ENCODE measurements at places on chromosomes 4 and X. TPM values are rescaled to one million over a fixed set of nuclear protein-coding genes. Genes with fewer than 3 reads are reported as not detected.

- no peak for DNase-seq
Observed at GRCh38 chr4:163137581-163137980, 29.1 kb downstream of the NAF1 start.

TASL gene
- total RNA-seq = 1.8 TPM

- no peak for DNase-seq
Observed at GRCh38 chr4:119314356-119314755, 7.6 kb downstream of the FABP2 start.

GRCh38 chr4:168522829-168523489 lies 26.1 kb downstream of the PALLD start:
- no peak for DNase-seq

CXCL11 gene
- 0.69 TPM for total RNA-seq

- DNase-seq = no peak
Observed at GRCh38 chr4:129377131-129377845, 281.3 kb downstream of the C4orf33 start.

DNA sequence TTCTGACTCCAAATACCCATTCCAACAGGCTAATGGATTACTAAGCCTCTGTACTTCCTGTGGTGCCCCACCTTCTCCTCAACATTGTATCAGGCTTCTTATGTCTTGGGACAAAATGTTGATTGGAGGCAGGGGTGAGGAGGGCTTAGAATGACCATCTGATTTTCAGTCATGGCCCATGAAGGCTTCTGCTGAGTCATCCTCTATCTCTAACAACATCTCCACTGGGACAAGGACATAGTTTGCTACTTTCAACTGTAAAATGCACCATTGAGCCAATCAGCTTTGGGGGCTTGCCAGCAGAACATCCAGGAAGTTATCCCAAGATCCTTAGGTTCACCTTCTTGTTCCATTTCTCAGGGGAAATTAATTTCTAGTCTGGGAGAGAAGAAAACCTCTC lies 29.5 kb downstream of the MAGEB17 start:
- DNase-seq = no peak

- no peak for DNase-seq
Observed at GRCh38 chrX:133637765-133638164, 222.5 kb upstream of the GPC4 start.

DNA sequence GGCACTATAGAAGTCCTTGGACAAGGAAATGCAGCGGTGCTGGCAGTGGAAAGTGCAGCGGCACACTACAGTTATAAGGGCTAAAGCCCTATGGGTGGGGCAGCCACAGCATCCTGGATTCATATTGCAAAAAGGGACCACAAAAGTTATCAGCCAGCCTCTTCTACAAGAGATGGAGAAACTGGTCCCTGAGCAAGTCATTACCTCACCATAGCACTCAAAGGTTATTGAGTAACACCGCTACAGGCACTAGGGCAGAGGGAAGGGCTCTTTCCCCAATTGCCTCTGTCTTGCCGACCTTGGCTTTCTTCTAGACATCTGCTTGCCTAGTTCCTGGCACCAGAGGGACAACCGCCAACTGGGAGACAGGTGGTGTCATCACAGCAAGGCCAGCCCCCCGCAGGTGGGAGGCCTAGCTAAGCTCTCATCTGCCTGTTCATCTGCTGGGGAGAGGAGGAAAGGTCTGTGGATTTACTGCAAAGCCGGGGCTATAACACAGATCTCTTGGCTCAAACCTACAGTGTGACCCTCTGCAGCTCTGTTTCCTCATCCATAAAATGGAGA lies 600.0 kb downstream of the BCOR start:
- DNase-seq = no peak

DNA sequence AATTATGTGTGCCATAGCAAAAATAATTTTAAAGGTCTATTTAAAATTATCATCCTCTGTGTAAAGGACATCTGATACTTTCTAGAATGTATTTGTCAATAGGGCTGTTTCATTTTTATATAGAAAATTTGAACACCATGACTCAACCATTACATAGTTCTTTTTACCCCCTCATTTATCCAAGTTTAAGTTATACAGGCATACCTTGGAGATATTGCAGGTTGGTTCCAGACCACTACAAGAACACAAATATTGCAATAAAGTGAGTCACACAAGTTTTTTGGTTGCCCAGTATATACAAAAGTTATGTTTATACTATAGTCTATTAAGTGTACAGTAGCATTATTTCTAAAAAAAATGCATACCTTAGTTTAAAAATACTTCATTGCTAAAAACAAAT lies 130.4 kb downstream of the MSL3 start:
- no peak for DNase-seq

GRCh38 chrX:46627711-46628419 lies 54.3 kb downstream of the CHST7 start:
- DNase-seq = no peak

DNA sequence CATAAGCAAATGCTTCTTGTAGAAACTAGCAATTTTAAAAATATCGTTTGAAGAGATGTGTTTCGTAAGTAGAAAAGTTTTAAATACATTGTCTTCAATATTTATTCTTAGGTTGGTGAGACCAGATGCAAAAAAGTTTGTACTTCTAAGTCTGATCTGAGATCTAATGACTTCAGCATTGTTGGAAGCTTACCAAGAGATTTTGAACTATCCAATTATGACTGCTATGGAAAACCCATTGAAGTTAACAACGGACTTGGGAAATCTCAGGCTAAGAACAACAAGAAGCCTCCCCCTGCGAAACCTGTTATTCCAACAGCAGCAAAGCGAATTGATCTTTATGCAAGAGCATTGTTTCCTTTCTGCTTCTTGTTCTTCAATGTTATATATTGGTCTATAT lies 50.2 kb upstream of the GRIA2 start:
- DNase-seq = no peak

MAGIX gene
- total RNA-seq = 6.2 TPM

DNA sequence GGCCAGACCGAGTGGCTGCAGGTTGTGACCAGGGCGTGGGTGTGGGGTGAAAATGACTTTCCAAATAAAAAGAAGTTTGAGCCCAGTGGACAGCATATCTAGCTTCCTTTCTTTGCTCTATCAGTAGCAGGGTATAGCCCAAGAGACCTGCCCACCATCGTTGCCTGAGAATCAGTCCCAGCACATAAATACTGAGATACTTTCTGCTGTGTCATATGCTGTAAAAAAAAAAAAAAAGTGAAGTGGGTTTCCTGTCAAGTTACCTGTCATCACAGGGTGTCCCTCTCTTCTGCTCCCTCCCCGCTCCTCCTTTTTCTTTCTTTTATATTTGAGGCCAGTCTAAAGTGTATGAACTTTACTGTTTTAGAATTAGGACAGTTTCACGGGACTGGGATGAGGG lies 330.3 kb upstream of the BOD1L1 start:
- DNase-seq = no peak

GRCh38 chr4:10015140-10015753 lies 6.0 kb downstream of the SLC2A9 start:
- DNase-seq = peak; percentile 74

- DNase-seq = peak; percentile 54
Observed at GRCh38 chr4:104989371-104989770, 157.3 kb upstream of the TET2 start.

DNA sequence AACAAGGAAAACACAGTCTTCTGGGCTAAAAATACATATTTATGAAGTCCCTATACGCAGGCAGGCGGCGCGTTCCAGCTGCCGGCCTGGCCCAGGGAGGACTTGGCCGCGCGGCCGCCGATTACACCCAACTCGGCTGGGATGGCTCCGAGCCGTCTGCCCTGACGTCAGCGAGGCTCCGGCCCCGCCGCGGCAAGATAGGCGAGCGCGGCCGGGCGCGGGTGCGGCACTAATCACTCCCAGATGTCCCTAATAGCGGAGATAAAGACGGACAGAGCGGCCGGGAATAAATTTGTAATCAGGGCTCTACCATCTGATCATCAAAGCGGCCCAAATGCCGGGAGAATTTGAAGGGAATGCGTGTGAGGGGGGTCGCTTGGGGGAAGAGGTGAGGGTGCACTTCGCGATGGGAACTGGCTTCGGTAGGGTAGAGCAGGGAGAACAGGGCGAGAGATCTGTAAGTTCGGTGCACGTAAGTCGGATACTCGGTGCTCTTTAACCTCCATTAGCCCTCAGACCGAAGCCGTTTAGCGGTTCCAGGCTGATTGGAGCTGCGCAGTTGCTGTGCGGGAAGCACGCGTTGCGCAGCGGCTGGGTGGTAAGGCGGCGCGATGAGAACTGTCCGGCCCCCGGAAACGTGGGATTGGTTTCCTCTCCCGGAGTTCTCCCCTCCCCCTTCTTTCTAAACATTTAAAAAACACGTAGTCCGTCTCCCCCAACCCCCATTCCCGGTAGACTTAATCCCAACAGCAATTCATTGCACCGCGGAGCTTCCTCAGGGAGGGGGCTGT lies 7.7 kb downstream of the HAND2 start:
- DNase-seq = no peak

- no peak for DNase-seq
Observed at GRCh38 chr4:26685250-26685649, 101.4 kb downstream of the TBC1D19 start.

NAP1L3 gene
- total RNA-seq = 71.4 TPM

- DNase-seq = no peak
Observed at GRCh38 chr4:186307916-186308315, 41.9 kb downstream of the F11 start.

DNA sequence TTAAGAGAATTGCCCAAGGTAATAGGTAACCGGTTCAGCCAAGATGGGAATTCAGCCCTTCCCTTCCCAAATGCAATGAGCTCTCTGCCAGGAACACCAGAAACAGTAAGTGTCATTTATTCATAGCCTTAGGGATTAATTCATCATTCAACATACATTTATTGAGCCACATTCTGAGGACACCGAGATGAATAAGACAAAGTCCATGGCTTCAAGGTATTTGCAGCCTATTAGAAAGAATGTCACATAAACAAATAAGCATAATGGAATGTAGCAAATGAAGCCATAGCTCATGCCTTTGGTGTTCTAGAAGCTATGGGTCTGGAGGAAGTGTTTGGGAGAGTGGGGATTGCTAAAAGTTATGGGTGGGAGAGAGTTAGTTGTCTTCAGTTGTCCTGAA lies 6.3 kb upstream of the TAB3 start:
- DNase-seq = no peak

RENBP gene
- total RNA-seq = 7.0 TPM

CFAP99 gene
- total RNA-seq = 6.4 TPM

AKAP4 gene
- not detected for total RNA-seq

- no peak for DNase-seq
Observed at GRCh38 chrX:39205467-39205866, 404.2 kb downstream of the MID1IP1 start.

DNA sequence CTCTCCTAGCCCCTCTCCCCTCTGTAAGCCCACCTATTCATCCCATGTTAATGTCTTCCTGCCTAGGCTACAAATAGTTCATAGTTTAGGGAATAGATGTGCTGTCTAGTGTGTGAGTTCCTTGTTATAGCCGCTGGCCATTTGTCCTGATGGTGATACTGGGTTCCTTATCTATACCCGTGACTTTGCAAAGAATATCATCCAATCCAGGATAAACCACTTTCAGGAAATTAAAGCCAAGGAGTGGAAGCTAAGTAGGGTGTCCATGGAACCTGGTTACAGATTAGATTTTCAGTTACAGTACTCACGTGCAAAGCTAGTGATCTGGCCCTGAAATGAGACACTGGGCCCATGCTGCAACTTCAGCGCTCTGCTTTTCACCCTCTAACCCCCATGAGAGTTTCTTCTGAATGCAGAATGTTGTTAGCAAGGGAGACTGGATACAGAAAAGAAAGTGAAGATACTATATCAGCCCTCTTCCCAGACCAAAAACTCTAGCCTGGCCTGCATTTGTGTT lies 111.4 kb downstream of the TMEM164 start:
- no peak for DNase-seq

GRCh38 chr4:13830449-13830848 lies 202.9 kb upstream of the BOD1L1 start:
- no peak for DNase-seq

DNA sequence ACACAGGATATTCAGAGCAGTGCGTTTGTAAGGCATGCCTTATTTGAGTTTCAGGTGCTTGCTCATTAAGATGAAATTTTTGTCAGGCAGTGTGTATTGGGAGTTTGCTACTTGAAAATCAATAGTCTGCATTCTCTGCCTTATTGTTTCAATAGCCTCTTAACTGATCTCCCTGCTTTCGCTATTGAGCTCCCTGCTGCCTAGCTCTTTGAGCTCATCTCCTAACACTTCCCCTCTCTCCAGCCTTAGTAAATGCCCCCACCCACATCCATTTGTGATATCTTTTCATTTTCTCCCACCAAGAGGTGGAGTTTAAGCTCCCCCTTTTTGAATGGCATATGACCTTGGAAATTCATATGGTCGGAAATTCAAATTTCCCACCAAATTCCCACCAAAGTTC lies 256.6 kb downstream of the IL1RAPL1 start:
- no peak for DNase-seq

All from spinal cord (tissue), 10 donors.